Type B pancreatic cell (in vitro differentiated cells): ENCODE measurements at places on chromosomes 2 and 18. TPM values are rescaled to one million over a fixed set of nuclear protein-coding genes. Genes with fewer than 3 reads are reported as not detected.

The NEDD4L gene
- total RNA-seq = 84.7 and 93.5 TPM in 2 replicates

The BIN1 gene
- total RNA-seq = 26.3 and 63.4 TPM in 2 replicates

The TBC1D8 gene
- 16.1 and 20.1 TPM in 2 replicates for total RNA-seq

The FLACC1 gene
- 0.48 and 1.4 TPM in 2 replicates for total RNA-seq

The ZNF521 gene
- 5.3 and 75.1 TPM in 2 replicates for total RNA-seq

The ANKRD44 gene
- total RNA-seq = 3.1 and 14.2 TPM in 2 replicates

GRCh38 chr2:132366421-132367180, 50.0 kb upstream of the GPR39 start:
- H3K36me3 ChIP-seq = no peaks in the 10 kb centered on the region
- no peaks in the 10 kb centered on the region for H3K4me1 ChIP-seq
- no peak overlapping the region for H3K27ac ChIP-seq

- DNase-seq = no peak
- H3K27ac ChIP-seq = no peak overlapping the region
- H3K4me3 ChIP-seq = no peak overlapping the region
- H3K27me3 ChIP-seq = no peaks in the 10 kb centered on the region
- H3K4me1 ChIP-seq = peaks cover 11% of the 10 kb centered on the region
Observed at GRCh38 chr2:110872521-110872920, 140.1 kb downstream of the ACOXL start.

GRCh38 chr18:34221971-34222306, 2.8 kb downstream of the NOL4 start:
- no peaks in the 10 kb centered on the region for H3K36me3 ChIP-seq
- H3K27ac ChIP-seq = peak overlapping the region; percentile 35
- peaks cover 17% of the 10 kb centered on the region for H3K4me1 ChIP-seq
- peaks cover 86% of the 10 kb centered on the region for H3K27me3 ChIP-seq

GRCh38 chr18:6755107-6755506, 25.6 kb downstream of the ARHGAP28 start:
- no peak overlapping the region for H3K27ac ChIP-seq
- peaks cover 4% of the 10 kb centered on the region for H3K36me3 ChIP-seq
- no peak for DNase-seq
- no peaks in the 10 kb centered on the region for H3K27me3 ChIP-seq

GRCh38 chr2:235521844-235522243, 28.0 kb downstream of the AGAP1 start:
- H3K27me3 ChIP-seq = no peaks in the 10 kb centered on the region
- peak overlapping the region; percentile 8 for H3K27ac ChIP-seq
- H3K4me1 ChIP-seq = peaks cover 28% of the 10 kb centered on the region
- peaks cover 9% of the 10 kb centered on the region for H3K36me3 ChIP-seq
- no peak for DNase-seq

- H3K36me3 ChIP-seq = no peaks in the 10 kb centered on the region
- H3K4me1 ChIP-seq = peaks cover 17% of the 10 kb centered on the region
- no peak for DNase-seq
- H3K27me3 ChIP-seq = peaks cover 14% of the 10 kb centered on the region
Observed at GRCh38 chr2:224145751-224146355, 106.8 kb upstream of the SERPINE2 start.

DNA sequence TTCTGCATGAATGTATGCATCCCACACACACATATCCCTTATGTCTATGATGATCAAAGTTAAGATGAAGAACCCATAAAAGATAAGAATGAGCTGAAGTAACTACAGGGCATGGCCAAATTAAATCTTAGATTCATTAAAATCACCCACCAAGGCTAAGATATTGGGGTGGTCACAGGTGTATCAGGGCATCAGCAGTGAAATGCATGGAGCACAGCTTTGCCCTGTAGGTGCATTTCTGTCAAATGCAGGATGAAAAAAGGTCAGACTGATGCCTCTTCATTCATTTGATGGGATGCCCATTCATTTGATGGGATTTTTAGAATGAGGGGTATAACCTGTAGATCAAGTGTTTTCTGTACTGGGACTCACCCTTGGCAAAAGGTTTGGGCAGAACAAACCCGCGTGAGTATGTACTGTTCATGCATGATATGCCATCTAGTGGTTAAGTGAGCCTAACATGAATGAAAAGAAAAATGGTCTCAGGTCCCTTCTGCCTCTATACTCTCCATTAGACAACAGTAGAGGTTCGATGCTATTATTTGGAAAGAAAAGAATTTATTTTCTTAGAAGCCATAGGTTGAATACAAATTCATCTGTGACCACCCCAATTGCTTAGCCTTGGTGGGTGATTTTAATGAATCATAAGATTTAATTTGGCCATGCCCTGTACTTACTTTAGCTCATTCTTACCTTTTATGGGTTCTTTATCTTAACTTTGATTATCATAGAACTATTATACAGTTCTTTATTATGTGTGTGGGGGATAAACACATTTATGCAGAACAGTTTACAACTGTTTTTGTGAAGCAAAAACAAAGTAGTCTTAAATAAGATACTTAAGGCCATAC, 43.2 kb upstream of the NOSTRIN start:
- DNase-seq = no peak
- no peaks in the 10 kb centered on the region for H3K27me3 ChIP-seq
- H3K27ac ChIP-seq = no peak overlapping the region
- peaks cover 8% of the 10 kb centered on the region for H3K4me1 ChIP-seq
- H3K36me3 ChIP-seq = peaks cover 14% of the 10 kb centered on the region

DNA sequence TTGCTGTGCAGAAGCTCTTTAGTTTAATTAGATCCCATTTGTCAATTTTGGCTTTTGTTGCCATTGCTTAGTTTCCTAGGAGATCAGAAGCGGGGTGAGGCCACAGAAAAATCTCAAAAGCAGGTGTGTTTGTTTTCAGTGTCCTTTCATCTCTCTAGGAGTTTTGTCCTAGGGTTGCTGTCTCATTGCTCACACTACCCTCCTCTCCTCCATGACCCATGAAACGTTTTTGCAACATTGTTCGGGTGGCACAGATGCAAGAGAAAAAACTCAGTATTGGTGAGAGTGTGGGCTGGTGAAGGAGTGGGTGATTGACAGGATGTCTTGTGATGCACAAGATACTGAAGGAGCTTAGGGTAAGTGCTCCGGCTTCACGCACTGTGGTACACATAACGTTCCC, 103.6 kb downstream of the LYPD1 start:
- no peaks in the 10 kb centered on the region for H3K36me3 ChIP-seq
- no peak for DNase-seq
- no peak overlapping the region for H3K27ac ChIP-seq
- H3K4me3 ChIP-seq = no peak overlapping the region
- peaks cover 5% of the 10 kb centered on the region for H3K4me1 ChIP-seq
- H3K27me3 ChIP-seq = no peaks in the 10 kb centered on the region

DNA sequence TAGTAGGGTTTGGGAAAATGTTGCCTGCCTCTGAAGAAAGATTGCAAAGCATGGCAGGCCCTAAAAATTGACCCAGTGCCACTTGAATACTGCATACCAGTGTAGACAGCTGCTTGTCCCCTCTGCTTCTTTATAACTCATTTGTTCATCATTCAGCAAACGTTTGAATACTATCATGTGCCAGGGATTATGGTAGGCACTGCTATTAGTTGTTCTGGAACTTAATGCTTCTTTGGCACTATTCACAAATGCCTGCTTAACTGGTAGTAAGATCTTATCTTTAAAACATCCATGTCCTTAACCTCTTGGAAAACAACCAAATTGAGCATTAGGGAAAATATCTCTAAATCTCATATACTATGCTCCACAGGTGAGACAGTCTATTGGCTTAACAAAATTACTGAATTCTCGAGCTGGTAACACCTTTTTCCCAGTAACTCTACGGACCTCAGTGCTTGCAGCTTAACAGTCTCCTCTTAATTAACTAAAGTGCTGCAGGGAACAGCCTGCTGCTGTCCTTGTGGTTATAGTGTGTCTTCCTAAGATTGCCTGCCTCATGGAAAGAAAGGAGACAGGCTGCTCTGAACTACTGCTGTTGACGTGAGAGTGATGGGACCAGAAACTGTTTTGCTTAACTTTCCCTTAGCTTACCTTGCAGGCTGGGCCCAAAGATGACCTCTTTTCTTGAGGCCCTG, 93.2 kb downstream of the MIB1 start:
- no peaks in the 10 kb centered on the region for H3K27me3 ChIP-seq
- no peaks in the 10 kb centered on the region for H3K4me1 ChIP-seq
- no peak for DNase-seq
- peaks cover 4% of the 10 kb centered on the region for H3K36me3 ChIP-seq

DNA sequence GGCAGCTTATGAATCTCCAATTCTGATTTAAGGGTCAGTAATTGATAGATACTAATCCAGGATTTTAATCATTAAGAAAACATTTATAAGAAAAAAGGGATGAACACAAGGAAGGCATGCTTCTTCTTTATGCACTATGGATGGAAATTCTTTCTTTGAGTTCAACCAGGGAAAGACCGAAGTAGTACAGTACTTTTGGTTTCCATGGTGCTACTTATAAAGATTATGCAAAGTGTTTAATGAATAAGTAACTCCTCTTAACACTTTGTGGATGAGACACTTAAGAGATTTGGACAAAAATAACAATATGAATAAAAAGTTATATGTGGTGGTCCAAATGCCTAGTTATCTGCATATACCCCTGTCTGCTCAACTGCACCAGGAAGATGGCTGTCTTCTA, 666.5 kb upstream of the FANCL start:
- H3K36me3 ChIP-seq = no peaks in the 10 kb centered on the region
- DNase-seq = no peak
- peaks cover under 1% of the 10 kb centered on the region for H3K27me3 ChIP-seq
- H3K27ac ChIP-seq = no peak overlapping the region
- peaks cover 11% of the 10 kb centered on the region for H3K4me1 ChIP-seq
- H3K4me3 ChIP-seq = no peak overlapping the region

- H3K27me3 ChIP-seq = no peaks in the 10 kb centered on the region
- no peaks in the 10 kb centered on the region for H3K4me1 ChIP-seq
- H3K36me3 ChIP-seq = no peaks in the 10 kb centered on the region
- no peak for DNase-seq
- no peak overlapping the region for H3K27ac ChIP-seq
Observed at GRCh38 chr2:24200799-24201198, 25.9 kb downstream of the FAM228A start.

DNA sequence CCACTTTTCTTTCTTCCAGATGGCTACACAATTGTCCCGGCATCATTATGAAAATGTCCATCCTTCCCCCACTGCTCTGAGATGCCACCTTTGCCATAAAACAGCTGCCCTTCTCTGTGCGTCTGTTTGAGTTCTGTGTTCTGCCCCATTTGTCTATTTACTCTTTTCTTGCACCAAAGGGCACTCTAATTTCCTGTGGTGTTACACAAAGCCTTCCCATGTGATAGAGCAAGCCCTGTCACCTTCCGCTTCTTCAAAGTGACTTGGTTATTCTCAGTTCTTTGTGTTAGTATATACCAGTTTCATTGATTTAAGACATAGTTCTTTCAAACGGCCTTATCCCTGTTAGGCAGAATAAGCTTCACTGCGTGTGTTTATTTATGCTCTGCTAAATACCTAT, 84.1 kb downstream of the FBXO15 start:
- H3K27ac ChIP-seq = no peak overlapping the region
- no peak for DNase-seq

- no peak overlapping the region for H3K4me3 ChIP-seq
- no peaks in the 10 kb centered on the region for H3K27me3 ChIP-seq
- DNase-seq = no peak
- peaks cover 19% of the 10 kb centered on the region for H3K4me1 ChIP-seq
- H3K36me3 ChIP-seq = no peaks in the 10 kb centered on the region
Observed at GRCh38 chr18:54775686-54776085, 52.6 kb upstream of the RAB27B start.

- H3K27ac ChIP-seq = peak overlapping the region; percentile 13
- H3K27me3 ChIP-seq = no peaks in the 10 kb centered on the region
- peaks cover 51% of the 10 kb centered on the region for H3K4me1 ChIP-seq
- H3K4me3 ChIP-seq = peak overlapping the region; percentile 36
- no peaks in the 10 kb centered on the region for H3K36me3 ChIP-seq
Observed at GRCh38 chr2:23596316-23596885, 211.4 kb downstream of the KLHL29 start.

DNA sequence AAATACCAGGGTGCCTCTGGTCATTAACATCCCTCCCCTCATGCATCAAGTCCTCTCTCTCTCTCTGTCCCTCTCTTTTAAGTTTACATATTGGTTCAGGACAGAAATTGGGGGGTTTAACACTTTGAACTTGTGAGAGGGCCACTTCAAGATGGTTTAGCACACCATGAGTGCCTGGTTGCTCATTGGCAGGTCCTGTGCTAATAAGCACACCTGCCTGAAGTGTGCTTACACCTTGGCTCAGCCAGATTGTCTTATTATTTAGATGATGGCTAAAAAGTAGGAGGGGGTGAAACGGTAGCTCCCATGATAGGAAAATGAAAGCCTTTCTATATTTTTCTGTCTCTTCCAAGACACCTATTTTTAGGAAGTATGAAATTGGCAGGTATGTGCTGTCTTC, 205.8 kb downstream of the ARL6IP6 start:
- H3K4me3 ChIP-seq = no peak overlapping the region
- peaks cover 23% of the 10 kb centered on the region for H3K27me3 ChIP-seq
- H3K27ac ChIP-seq = no peak overlapping the region
- H3K4me1 ChIP-seq = no peaks in the 10 kb centered on the region

DNA sequence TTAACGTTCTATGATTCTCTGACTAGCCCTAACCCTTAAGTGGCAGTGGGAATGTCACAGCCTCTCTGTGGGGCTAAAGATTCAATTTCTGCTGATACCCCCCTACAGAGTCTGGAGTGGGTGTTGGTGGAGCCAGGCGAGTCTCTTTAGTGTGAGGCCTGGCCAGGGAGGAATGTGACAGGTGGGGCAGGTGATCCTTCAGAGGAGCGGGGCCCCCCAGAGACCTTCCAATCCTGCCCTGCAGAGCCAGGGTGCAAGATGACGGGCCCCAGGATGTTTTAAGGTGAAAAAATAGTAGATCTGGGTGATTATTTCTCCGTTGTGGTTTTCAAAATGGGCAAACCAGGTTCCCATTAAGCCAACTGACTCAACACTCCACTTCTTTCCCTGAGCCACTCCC, 28.2 kb upstream of the DNMT3A start:
- peaks cover 17% of the 10 kb centered on the region for H3K4me1 ChIP-seq
- no peak for DNase-seq
- H3K27me3 ChIP-seq = peaks cover 3% of the 10 kb centered on the region
- no peak overlapping the region for H3K4me3 ChIP-seq

GRCh38 chr2:24362253-24362652, 1.9 kb upstream of the ITSN2 start:
- H3K27me3 ChIP-seq = peaks cover 12% of the 10 kb centered on the region
- no peak for DNase-seq
- peak overlapping the region; percentile 58 for H3K27ac ChIP-seq
- H3K36me3 ChIP-seq = no peaks in the 10 kb centered on the region
- H3K4me1 ChIP-seq = peaks cover 14% of the 10 kb centered on the region

- DNase-seq = no peak
- H3K4me3 ChIP-seq = no peak overlapping the region
- H3K36me3 ChIP-seq = no peaks in the 10 kb centered on the region
- H3K27ac ChIP-seq = no peak overlapping the region
- H3K27me3 ChIP-seq = peaks cover 7% of the 10 kb centered on the region
- H3K4me1 ChIP-seq = no peaks in the 10 kb centered on the region
Observed at GRCh38 chr2:143802242-143802641, 673.0 kb downstream of the ARHGAP15 start.

DNA sequence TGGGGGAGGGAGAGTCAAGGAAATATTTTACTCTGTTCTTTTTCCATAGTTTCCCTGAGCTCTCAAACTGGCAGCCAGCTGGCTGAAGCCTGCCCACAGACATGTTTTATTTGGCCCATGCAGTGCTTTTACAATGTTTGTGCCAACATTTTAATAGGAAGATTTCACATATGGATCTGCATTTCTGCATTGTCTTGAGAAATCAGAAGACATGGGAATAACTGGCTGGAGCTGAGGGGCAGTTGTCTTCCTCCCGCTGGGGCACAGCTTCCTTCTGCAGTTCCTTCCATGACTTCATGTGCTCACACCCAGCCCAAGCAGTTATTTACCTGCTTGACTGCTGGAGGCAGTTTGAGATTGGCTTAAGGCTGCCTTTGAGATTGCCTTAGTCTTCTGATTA, 74.4 kb downstream of the PLCL1 start:
- no peaks in the 10 kb centered on the region for H3K27me3 ChIP-seq
- H3K4me3 ChIP-seq = no peak overlapping the region
- no peaks in the 10 kb centered on the region for H3K36me3 ChIP-seq
- H3K4me1 ChIP-seq = peaks cover 6% of the 10 kb centered on the region
- DNase-seq = no peak
